ENCODE measurements at places on chromosomes 5 and 9. TPM values are rescaled to one million over a fixed set of nuclear protein-coding genes. Genes with fewer than 3 reads are reported as not detected.

The SYK gene
- total RNA-seq, result 242 TPM

DNA sequence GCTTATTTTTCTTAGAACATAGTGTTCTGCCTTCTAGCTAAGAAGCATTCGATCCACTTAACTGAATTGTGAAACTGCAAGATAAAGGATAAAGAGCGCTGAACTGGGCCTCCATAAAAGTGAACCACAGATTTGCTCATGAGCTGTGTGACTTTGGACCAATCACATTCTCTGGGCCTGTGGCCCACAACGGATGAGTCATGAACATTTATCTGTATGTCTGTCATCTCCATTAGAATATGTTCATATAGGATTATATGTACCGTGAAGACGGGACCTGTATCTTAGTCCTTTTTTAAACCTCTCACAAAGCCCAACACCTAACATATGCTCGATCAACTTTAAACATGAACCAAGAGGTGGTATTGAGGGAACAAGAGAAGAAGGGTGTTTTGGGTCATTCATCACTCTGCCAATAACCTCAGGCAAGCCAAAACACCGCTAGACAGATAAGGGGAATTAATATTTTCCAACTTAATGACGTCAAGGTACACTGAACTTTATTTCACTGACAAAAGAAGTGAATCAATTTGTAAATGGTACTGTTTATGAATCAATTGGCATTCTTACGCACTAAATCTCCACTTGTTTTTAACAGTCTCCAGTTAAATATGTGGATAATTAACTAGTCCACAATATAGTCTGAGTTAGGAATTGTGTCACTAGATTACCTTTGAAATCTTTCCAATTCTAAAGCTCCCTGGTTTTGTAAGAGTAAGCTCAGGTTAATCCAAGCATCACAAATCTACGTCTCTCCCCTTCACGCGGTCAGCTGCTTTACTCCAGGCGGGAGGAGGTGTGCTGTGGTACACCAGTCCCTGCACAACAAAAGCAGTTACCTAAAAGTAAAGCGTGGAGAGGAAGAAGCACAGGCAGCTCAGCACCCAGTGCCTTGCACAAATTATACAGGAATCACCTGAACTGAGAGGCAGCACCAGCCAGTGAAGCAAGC is 1.6 kb downstream of the TMEM245 start:
- H3K4me1 ChIP-seq, result peaks cover 32% of the 10 kb centered on the region
- H3K27me3 ChIP-seq, result no peaks in the 10 kb centered on the region
- DNase-seq, result no peak

DNA sequence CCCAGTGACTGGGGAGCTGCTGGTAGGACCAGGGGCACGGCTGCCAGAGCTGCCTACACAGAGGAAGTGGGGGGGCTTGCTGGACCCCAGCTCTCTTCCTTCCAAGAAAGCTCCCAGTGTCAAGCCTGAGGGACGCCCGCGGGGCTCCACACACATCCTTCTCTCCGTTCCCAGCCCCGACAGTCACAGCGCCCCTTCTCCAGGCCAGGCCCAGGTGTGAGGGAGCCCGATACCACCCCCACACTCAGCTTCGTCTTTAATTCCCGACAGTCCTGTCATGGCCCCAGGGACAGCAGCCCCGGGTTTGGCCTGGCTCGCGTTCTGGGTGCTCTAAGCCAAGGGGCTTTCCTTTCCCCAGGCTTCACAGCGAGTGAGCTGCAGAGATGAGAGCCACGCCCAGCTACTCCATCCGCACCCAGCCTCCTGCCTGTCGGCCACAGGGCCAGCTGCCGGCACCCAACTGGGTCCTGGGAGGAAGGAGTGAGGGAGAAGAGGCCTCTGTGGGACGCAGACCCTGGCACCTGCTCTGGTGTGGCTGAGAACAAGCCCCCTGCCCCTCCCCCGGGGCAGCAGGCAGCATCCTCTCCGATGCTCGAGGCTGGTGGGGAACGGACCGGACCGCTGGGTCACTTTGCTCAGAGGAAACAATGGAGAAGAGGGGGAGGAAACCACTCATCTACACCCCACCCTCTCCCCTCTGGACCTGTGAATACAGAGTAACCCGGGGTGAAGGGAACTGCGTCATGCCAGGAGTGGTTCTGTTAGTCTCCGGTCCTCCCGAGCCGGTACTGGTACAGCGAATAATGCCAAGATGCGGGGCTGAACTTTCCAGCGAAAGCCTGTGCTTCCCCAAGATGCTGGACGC is 53.9 kb upstream of the PHYKPL start:
- H3K36me3 ChIP-seq, result no peaks in the 10 kb centered on the region
- DNase-seq, result no peak
- H3K27ac ChIP-seq, result no peak overlapping the region
- H3K4me1 ChIP-seq, result no peaks in the 10 kb centered on the region

- no peak overlapping the region for H3K4me3 ChIP-seq
- no peaks in the 10 kb centered on the region for H3K36me3 ChIP-seq
- H3K27me3 ChIP-seq, result no peaks in the 10 kb centered on the region
- H3K4me1 ChIP-seq, result no peaks in the 10 kb centered on the region
These were observed 88.3 kb upstream of the PRDM9 start for GRCh38 chr5:23419115-23419514.

DNA sequence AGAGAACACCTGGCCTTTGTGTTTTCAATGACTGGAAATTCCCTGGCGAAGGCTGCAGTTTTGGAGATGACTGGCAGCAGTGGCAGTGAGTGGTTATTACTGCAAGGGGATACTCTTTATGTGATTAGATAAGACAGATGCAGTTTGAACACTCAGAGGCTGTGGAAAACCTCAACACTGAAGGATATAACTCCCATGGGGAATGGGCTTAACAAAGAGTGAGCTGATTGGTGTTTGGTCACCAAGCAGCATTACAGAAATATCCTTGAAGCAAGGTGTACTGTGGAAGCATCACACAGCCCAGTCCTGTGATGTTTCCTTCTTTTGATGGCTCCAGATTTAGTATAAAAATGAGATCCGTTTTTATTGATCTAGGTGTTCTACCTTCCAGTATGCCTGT is 490.7 kb upstream of the PTPRD start:
- no peaks in the 10 kb centered on the region for H3K36me3 ChIP-seq
- H3K4me3 ChIP-seq, result no peak overlapping the region
- no peaks in the 10 kb centered on the region for H3K4me1 ChIP-seq

DNA sequence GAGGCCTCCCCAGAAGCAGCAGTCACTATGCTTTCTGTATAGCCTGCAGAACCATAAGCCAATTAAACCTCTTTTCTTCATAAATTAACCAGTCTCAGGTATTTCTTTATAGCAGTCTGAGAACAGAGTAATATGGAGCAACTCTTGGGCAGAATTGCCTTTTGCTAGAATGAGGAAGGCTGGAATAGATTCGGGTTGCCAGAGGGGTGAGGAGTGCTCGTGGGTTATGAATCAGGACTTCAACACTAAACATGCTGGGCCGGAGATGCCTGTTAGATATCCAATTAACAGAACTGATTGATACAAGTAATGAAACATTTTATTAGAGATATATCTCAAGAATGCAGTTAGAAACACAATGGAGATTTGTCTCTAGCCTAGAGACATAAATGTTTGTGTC is 140.9 kb upstream of the MAP3K1 start:
- no peak overlapping the region for H3K27ac ChIP-seq
- H3K4me3 ChIP-seq, result no peak overlapping the region
- DNase-seq, result no peak
- no peaks in the 10 kb centered on the region for H3K36me3 ChIP-seq

The FGF10 gene
- total RNA-seq, result not detected

- no peaks in the 10 kb centered on the region for H3K36me3 ChIP-seq
- no peak overlapping the region for H3K27ac ChIP-seq
- peaks cover 20% of the 10 kb centered on the region for H3K4me1 ChIP-seq
- DNase-seq, result no peak
- peak overlapping the region; percentile 56 for H3K4me3 ChIP-seq
These were observed 1.2 kb downstream of the SCAMP1 start for GRCh38 chr5:78361631-78361993.

- H3K4me3 ChIP-seq, result peak overlapping the region; percentile 81
- peak overlapping the region; percentile 90 for H3K27ac ChIP-seq
- peaks cover 27% of the 10 kb centered on the region for H3K36me3 ChIP-seq
- DNase-seq, result peak; percentile 71
- H3K4me1 ChIP-seq, result peaks cover 65% of the 10 kb centered on the region
These were observed 49.9 kb downstream of the USP20 start for GRCh38 chr9:129885018-129885669.

DNA sequence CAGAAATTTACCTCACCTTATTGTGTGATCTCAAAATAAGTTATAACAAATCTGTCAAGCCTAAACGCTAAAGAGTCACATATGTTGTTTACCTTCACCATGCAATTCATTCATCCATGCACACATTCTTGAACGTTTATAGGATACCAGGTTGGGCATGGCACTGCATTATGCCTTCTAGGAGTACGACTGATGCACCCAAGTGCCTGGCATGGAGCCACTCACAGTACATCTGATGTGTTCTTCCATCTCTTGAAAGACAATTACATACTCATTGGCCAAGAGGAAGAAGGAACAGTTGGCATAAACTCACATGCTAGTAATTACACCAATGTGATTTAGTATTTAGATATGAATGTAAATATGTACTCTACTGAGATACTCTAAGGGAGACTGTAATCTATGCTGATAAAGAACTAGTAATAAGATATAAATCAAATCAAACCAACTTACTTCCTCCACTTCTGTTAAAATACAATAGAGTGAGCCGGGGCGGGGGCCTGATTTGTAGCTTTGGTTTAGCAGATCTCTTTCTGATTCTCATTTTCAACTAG is 90.7 kb downstream of the LPAR1 start:
- peaks cover 4% of the 10 kb centered on the region for H3K4me1 ChIP-seq
- H3K36me3 ChIP-seq, result no peaks in the 10 kb centered on the region
- DNase-seq, result no peak
- no peak overlapping the region for H3K27ac ChIP-seq
- no peak overlapping the region for H3K4me3 ChIP-seq
- H3K27me3 ChIP-seq, result no peaks in the 10 kb centered on the region

- peaks cover 48% of the 10 kb centered on the region for H3K36me3 ChIP-seq
- no peak overlapping the region for H3K27ac ChIP-seq
- no peaks in the 10 kb centered on the region for H3K27me3 ChIP-seq
These were observed 75.4 kb downstream of the UHRF2 start for GRCh38 chr9:6488395-6488794.

DNA sequence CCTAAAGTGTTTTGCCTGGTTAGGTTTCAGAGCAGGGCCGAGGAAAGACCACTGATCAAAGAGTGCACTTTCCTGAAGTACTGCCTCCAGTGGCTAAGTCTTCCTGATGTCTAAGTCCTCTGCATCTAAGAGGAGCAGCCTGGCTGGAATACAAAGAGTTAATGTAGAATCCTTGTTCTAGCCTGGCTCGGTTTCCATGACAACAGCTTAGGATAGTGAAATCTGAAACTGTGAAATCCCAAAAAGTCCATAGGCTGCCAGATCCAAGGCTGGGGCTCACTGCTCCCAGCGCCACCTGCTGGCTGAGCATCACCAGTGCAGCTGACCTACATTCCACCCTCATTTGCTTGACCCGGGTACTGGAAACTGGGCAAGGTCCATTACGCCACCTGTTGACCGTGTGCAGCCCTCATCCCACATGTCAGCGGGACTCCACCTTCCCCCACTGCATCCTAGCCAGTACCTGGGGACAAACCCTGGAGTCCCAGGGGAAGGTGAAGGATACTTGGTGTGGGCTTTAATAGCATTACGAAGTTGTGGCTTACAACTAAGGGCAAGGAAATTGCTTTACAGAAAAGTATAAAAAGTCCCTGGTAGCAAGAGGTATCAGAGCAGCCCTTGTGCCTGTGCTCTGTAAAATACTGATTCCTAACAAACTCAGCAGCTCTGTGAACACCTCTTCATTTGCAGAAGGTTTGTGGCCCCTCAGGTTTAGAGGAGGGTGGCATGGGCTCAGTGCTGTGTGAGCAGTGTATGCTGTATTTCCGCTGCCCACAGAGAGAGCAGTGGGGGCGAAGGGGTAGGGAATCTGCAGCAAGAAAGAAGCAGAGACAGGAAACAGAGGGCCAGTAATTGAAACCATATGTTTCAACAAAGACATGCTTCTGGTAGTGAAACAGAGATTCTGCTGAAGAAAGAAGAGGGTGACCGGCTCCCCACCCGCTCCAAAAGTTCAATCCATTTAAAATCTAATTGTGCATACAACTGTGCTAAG is 36.0 kb downstream of the PCDHGC5 start:
- no peaks in the 10 kb centered on the region for H3K27me3 ChIP-seq
- peak; percentile 78 for DNase-seq
- H3K36me3 ChIP-seq, result peaks cover 86% of the 10 kb centered on the region
- no peak overlapping the region for H3K4me3 ChIP-seq
- H3K4me1 ChIP-seq, result peaks cover 10% of the 10 kb centered on the region
- H3K27ac ChIP-seq, result no peak overlapping the region
